T-helper 2 cell treated with Interferon-gamma antibody and Interleukin-4, amounts not matched to agents 5 μg/mL and 100 μg/mL, for 36 hours (primary cell): ENCODE measurements at places on chromosomes 7 and 10.
A peak's percentile ranks its signal among the peaks of the same experiment; 100 is the strongest.

- DNase-seq: no peak
Measured at GRCh38 chr7:82335927-82336326, 107.7 kb downstream of the CACNA2D1 start.

- no peak for DNase-seq
Measured at GRCh38 chr7:133310232-133310862, 57.5 kb downstream of the EXOC4 start.

DNA sequence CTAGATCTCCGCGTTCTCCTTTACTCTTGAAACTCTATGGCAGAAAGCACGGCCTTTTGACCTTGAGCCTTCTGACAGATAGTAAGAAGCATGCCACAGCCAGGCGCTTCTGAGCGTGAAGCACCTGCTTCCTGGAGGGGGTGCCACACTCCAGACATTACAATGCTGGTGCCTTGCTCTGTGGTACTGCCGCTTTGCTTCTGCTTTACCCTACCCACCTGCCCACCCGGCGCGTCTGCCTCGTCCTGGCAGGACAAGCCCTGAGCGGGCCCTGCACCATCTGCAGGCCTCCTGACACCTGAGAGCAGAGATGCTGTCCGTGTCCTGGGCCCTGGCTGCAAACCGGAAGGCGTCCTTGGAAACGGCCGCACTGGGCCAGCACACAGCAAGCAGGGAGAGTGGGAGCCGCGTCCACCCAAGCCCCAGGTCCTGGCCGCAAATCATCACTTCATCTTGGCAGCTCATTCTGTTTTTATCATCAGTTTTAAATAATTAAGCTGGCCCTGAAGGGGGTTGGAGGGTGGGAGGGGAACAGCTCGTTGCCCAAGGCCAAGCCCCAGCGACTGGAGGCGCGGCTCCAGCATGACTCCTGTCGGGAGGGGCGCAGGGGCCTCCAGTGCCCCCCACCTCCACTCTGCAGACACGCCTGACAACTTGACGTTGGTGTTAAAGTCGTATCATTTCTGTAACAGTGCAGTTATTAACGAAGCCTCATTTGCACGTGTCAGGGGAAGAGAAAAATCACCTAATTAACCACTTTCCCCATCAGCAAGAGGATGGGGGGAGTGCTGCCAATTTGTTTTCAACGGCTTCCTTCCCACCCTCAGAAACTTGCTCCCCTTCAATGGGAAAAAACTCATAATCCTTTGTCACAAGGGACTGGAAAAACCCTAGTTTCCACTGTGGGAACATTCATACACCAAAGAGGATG lies 132.2 kb downstream of the MAD1L1 start:
- no peak for DNase-seq

- no peak for DNase-seq
Measured at GRCh38 chr10:100684688-100685235, 60.6 kb upstream of the PAX2 start.

DNA sequence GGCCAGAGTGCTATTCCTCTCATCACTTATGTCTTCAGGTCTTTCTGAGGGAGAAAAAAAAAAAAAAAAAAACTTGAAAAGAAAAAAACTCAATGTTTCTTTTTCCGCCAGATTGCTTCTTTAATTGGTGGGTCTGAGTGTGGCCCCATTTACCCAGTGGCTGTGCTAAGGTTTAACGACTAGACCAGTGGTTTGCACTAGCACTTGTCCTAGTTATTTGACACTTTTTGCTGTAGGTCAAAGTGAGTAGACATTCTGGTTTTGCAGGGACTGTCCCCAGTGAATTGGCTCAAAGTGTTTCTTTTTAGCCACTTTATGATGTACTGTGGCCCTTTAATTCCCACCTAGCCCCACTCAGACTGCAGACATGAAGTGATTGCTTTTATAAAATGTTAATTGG lies 273.3 kb downstream of the PTEN start:
- DNase-seq: no peak

- DNase-seq: peak; percentile 32
Measured at GRCh38 chr10:119139464-119140067, 25.9 kb downstream of the SFXN4 start.
